ENCODE measurements at places on chromosomes 12 and 14. TPM values are rescaled to one million over a fixed set of nuclear protein-coding genes. Genes with fewer than 3 reads are reported as not detected.

DNA sequence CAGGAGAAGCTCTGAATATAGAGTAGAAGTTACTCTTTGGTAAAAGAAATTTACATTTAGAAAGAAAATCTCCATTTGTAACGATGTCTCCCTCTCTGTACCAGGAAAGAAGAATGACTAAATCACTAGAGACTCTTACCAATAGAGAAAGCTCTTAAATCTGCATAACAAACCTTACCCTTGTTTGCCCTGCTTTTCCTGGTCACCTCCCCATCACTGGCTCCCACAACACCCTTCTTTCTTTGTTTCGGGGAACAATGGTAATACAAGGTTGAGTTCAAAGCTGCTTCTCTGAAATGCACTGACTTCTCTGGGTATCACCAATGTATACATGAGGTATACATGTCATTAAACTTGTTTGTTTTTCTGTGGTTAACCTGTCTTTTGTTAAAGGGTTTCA, 351.1 kb upstream of the FLRT2 start:
- DNase-seq = no peak

DNA sequence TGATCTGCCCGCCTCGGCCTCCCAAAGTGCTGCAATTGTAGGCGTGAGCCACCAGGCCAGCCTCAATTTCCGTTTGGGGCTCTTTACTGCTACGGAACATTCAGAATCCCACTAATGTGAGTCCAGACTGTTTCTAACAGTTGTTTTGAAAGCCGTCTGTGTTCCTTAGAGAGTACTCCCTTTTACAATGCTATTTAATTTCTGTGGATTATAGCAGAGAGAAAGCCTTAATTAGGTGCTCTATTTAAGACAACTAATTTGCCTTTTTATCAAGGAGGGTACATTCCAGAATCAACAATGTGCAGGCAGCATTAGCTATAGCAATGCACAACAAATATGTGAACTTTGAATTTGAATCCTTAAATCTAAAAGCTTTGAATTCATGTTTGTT, 2.8 kb upstream of the SAV1 start:
- DNase-seq = no peak

- no peak for DNase-seq
These were observed 19.3 kb downstream of the ZBTB39 start for GRCh38 chr12:56987011-56987410.

DNA sequence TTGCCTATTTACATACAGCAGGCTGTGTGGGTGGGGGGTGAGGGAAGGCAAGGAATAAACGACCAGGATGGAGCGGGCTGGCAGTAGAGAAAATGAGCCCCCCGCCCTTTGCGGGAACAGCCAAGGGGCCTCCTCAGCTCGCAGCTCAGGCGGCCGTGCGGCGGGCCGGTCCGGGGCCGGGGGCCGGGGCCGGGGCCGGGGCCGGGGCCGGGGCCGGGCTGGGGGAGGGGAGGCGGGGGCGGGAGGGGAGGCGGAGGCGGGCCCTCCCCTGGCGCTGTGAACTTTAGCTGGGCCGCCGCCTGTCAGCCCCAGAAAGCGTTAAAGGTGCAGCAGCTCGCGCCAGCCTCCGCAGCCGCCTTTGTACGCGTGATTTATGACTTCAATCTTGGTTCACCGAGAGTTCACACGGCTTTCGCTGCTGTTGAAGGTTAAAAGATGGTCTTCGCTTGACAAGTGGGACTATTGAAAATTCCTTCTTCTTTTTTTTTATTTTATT, 28.8 kb downstream of the HOXC4 start:
- DNase-seq = no peak

DNA sequence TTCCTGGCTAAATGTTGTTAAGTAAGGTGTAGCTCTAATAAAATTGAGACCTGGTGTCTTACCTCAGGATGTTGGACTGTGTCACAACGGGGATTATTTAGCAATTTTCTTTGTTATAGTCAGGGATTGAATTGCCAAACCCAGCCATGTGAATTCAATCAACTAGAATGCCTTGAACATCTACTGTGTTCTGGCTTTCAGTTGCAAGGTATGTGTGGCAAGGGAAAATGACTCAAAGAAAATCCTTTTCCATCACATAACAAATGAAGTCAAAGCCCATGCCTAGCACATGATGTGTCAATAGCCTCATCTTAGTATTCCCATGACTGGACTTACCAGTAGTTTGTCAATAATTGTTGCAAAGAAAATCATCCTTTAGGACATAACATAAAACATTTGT, 519.8 kb upstream of the FLRT2 start:
- DNase-seq = no peak

DNA sequence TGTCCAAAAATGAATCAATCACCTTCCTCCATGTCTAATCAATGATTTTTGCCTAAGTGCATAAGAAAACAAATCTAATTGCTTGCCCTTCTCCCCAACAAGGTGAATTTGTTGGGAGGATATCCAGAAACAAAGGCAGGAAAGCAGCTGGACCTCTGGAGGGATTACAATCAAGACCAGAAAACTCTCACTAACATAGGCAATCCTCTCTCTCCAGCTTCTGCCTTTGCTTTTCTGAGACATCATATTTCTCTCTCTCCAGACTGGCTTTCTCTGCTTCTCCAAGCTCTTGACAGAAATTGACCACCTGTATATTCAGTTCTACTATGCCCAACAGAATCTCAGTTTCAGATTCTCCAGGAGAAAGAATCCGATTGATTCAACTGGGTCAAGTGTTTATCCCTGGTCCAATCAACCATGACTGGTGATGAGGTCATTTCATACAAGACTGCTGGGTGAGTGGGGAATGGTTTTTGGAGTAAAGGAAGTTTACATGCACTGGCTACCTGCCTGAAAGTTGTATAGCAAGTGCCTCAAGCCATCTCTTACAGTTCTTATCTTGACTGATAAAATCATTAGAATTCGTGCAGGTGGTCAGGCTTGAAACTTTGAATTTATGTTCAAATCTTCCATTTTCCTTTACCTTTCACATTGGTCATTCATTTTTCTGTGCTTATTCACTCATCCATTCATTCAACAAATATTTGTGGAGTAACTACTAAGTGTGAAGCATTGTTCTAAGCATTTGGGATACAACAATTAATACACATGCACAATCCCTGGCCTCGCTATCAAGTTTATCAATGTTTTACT, 22.2 kb upstream of the CFAP54 start:
- no peak for DNase-seq

DNA sequence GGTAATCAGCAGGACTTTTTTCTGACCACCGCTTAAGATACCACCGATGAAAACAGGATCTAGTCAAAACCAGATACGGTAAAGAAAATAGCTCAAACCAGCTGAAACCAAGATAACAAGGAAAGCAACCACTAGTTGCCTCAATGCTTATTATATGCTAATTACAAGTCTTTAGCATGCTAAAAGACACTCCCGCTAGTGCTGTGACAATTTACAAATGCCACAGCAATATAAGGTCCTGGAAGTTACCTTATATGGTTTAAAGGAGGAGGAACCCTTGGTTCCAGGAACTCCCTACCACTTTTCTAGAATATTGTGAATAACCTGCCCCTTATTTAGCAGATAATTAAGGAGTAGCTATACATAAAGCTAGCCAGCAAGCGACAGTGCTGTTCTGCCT, 976.4 kb upstream of the SEL1L start:
- DNase-seq = no peak

- DNase-seq = no peak
These were observed 9.0 kb downstream of the RDH16 start for GRCh38 chr12:56948457-56948777.

- no peak for DNase-seq
These were observed 193.6 kb upstream of the FSCB start for GRCh38 chr14:44700694-44701093.

DNA sequence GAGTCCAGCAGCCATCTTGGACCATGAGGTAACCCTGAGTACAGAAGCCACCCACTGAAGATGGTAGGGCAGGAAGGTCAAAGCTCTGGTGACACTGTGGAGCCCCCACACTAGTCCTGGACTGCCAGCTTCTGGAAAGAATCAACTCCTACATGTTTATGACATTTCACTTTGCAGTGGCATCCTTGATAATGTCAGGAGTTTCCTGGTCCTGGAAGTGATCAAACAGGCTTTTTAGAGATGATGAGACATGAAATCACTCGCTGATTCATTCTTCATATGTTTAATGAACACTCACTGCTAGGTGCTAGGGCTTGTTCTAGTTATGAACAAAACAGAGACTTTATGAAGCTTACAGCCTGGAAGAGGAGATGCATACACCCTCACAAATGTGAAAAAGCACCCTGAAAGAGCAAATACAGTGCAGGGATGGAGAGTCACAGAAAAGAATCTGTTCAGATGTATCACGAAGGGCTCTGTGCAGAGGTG, 15.8 kb upstream of the HNF1A start:
- DNase-seq = no peak

GRCh38 chr12:6363330-6364043, 11.9 kb downstream of the SCNN1A start:
- no peak for DNase-seq

GRCh38 chr14:63404906-63405305, 86.2 kb upstream of the GPHB5 start:
- DNase-seq = no peak

Gene LTBP2
- total RNA-seq = 251 TPM

Gene SLC38A4
- total RNA-seq = not detected

Gene SERPINA4
- total RNA-seq = not detected

DNA sequence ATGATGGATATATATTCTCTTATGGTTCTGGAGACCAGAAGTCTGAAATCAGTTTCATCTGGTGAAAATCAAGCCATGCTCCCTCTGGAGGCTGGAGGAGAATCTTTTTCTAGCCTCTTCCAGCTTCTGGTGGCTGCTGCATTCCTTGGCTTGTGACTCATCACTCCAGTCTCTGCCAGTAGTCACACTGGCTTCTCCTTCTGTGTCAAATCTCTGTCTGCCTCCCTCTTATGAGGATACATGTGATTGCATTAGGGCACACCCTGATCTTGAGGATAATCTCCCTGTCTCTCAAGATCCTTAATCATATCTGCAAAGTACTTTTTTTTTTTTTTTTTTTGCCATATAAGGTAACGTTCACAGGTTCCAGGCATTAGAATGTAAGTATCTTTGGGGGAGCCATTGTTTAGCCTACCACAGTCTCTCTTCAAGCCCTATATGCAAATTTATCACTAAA, 17.7 kb downstream of the DNAL1 start:
- peak; percentile 50 for DNase-seq

- DNase-seq = no peak
These were observed 167.1 kb downstream of the TTC7B start for GRCh38 chr14:90649083-90649482.

Gene STAC3
- 0.58 TPM for total RNA-seq

Gene HAL
- total RNA-seq = 0.06 TPM

DNA sequence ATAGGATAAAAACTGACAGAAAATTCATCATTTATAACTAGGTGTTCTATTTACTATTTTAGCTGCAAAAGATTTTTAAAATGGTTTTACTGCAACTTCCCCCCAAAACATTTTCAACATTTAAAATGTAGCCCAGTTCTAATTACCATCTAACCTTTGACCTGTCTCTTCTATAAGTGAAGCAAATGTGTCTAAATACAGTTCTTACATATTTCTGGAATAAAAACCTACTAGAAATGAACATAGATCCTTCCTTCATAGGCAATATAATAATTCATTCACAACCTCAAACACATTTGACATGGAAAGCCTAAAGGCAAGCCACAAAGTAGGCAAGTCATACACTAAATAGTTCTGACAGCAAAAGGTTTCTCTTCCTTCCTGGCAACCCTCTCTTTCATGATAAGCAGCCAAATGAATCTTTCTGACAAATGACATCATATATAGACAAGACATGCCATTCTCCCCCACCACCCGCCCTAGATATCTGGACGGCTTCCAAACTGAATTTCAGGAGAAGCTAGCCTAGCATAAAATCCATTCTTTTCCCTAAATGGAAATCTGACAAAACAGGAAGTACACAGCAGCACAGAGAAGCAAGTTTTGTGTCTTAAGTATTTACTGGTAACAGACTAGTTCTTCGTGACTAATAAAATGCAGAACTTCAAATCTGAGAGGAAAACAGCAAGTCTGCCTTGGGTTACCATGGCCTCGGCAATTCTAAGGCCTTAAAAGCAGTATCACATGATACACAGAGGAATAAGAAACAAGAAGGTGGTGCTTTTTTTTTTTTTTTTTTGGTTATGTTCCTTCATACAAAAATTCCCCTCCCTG, 17.2 kb upstream of the ARID4A start:
- DNase-seq = peak; percentile 96

Gene RERG
- total RNA-seq = not detected

Gene ATF7IP
- 41.8 TPM for total RNA-seq

DNA sequence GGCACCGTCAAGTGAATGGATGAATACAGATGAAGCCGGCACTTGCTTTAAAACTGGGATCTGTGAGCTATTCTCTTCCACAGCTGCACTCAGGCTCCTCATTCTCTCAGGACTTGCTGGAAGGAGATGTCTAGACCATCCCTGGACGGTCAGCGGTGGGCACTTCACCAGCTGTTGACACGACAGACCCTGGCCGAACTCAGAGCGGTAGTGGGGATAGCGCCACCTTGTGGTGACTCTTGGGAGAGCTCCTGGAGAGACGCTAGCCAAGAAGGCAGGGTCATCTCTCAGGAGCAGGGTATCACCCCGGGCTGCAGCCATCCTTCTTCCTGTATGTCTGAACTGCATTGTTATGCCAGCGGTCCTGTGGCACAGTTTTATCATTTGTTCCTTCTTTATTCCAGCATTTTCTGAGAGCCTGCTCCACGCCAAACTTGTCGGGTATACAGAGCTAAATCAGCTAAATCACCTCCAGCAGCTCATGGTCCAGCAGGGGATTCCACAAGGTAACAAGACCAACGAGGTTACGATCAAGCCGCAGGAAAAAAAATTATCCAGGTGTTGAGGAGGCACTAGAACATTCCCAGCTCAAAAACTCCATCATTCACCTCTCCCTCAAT, 10.0 kb downstream of the WNT1 start:
- DNase-seq = peak; percentile 14

- no peak for DNase-seq
These were observed 15.5 kb downstream of the FZD10 start for GRCh38 chr12:130177635-130178242.

DNA sequence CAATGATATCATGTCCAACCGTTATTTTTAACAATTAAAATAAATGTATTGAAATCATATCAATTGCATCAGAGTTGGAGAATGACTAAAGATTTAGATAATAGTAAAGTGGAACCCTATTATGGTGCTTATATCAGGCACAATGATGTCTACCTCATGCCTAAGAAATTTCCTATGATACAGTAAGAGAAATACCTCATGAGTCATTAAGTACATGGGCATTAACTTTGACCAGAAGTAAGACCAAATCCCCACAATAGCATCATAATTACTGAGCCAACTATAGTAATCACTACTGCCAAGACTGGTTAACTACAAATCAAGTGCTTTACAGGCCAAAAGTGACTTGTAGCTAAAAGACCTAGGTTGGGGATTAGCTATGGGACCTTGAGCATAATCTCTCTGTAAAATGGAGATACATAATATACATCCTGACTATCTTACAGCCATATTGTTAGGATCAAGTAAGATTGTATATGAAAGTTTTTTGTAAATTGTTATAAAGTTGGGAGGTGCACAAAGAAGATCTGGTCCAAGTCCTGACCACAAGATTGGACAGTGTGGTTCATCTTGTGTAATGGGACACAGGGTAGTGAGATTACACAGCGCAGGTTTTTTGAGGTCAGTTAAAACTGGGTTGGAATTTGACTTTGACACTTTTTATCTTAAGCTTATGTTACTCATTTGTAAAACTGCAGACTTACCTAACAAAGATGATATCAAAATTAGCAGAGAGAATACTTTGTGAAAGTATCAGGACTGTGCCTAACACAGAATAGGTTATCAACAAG, 60.5 kb downstream of the ERGIC2 start:
- peak; percentile 36 for DNase-seq

Measured in glomerular endothelial cell (primary cell).